Posterior vena cava (tissue), 2 donors: ENCODE measurements at places on chromosomes 7 and 10. TPM values are rescaled to one million over a fixed set of nuclear protein-coding genes. Genes with fewer than 3 reads are reported as not detected.
A peak's percentile ranks its signal among the peaks of the same experiment; 100 is the strongest.

DNA sequence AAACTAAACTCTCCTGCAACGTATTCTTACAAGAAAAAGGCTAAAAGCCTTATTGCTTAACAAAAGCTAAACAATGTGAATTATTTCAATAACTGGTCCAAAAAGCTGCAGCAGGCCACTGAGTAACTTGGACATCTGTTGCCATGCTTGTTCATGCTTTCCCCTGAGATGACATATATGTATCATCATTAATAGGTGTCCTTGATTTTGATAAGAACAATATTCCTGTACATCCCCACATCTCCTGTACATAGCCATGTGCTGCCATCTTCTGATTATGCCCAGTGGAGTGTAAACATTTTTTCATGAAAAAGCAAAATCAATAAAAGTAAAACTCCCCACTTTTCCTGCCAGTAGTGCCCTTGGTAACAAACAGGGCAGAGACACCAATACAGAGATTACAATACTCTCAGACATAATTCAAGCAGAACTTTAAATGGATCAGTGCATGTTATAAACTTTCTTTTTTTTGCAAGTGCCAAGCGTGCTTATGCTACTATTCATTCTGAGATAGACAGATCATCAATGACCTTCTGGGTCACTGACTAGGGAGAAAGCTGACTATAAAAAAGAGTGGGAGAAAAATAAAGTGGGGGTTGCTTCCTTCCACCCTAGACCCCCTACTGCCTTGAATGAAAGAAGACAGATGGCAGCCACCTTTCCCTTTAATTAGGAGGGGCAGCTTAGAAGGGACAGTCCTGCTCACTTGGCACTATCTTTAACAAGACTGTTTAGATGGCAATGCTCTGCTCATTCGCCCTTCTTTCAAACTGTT is 205.5 kb upstream of the KLF14 start:
- DNase-seq = no peak

DNA sequence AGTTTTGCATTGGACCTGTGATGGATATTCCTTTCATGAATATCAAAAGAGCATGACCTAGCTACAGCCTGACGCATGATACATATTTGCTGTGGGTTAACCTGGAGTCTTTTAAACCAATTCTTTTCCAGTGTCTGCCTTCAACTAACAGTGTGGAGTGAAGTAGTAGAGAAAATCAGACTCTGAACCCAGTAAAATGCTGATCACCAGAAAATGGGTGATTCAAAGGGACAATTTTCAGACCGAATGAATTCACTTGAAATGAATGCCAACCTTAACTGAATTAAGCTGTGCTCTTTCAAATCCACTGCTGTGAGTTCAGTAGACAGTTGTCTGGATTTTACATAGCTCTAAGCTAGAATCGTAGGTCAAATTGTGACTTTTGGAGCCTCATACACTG is 123.0 kb downstream of the CDK14 start:
- no peak for DNase-seq

- no peak for DNase-seq
Measured at GRCh38 chr10:96803288-96803664, 28.8 kb upstream of the LCOR start.

DNA sequence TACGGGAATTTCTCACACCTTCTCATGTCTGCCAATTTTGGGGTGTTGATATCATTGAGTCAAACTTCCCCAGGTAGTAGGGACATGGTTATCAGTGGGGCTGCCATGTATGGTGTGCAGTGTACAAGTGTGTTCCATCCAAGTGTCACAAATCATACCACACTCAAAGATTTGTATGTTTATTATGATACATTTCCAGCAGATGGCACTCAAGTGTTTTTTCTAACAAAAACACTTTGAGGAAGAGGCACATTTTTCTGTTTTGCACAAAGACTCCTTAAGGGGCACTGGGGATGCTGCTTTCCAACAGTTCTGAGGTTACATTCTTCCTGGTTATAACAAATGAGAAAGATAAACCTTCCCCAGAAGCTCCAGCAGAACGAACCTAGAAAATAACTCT is 414.5 kb downstream of the REEP3 start:
- no peak for DNase-seq

- DNase-seq = no peak
Measured at GRCh38 chr7:129643550-129644170, 32.1 kb downstream of the NRF1 start.

GRCh38 chr10:110279407-110279986 is 25.2 kb downstream of the SMNDC1 start:
- no peak for DNase-seq

DNA sequence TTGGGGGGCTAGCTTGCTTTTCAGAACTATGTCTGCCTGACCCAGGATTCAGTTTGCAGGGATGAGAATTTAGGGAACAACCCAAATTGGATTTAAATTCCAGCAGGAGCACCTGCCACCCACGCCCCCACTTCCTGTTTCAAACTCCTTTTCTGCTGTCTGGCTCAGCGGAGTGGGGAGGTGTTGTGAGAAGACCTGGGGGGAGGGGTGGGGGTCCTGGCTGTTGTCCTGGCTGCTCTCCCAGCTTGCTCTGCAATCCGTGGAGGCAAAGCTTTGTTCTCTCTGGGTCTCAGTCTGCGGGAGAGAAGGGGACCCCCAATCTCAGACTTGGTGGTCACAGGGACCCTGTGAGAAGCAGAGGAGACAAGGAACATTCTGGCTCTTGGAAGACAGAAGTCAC is 799 bp downstream of the KCNK18 start:
- DNase-seq = peak; percentile 58

DNA sequence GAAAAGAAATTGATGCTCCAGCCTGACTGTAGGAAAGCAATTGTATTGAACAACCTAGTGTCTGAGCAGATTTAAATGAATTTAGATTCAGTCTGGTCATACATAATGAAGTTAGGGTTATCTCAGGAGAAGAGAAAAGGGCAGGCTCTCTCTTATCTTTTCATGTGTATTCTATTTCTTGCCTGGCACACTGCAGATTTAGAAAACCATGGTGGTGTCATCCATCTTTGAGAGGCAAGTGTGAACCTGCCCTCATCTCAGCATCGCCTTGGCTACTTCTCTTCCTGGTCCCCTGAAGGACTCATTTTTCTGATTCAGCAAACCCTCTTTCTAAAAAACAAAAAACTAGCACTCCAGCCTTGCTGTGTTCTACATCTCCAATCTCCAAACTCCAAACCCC is 137.7 kb downstream of the LRRC4 start:
- DNase-seq = no peak

DNA sequence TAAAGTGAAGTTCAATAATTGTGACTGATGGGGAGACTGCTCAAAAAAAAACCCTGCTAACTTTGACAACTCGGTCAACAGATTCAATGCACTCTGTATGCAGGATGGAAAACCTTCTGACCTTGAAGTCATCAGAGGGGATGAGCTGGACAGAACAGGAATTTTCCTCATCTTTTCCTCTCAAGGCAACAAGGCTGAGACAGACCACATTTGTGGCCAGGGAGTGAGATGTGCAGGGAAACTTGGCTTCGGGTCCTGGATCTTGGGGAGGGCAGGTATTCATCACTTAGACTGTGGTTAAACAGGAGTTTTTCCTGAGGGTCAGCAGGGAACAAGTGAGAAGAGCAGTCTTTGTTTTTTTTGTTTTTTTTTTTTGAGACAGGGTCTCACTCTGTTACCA is 100.6 kb downstream of the BAMBI start:
- DNase-seq = no peak

- peak; percentile 71 for DNase-seq
Measured at GRCh38 chr10:43261578-43262396, 5.1 kb downstream of the RASGEF1A start.

DNA sequence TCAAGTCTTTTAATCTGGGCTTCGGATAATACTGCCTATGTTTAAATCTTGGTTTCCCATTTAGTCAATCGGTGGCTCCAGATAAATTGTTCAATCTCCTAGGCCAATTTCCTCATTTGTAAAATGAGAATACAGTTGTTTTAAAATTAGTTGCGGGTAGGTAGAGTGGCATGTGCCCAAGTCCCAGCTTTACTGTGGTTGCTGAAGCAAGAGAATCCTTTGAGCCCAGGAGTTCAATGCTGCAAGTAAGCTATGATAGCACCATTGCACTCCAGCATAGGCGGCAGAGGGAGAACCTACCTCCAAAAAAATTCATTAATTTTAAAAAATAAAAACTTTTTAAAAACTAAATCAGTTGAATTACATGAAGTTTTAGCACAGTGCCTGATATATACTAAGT is 7.3 kb downstream of the RNF216 start:
- DNase-seq = no peak

DNA sequence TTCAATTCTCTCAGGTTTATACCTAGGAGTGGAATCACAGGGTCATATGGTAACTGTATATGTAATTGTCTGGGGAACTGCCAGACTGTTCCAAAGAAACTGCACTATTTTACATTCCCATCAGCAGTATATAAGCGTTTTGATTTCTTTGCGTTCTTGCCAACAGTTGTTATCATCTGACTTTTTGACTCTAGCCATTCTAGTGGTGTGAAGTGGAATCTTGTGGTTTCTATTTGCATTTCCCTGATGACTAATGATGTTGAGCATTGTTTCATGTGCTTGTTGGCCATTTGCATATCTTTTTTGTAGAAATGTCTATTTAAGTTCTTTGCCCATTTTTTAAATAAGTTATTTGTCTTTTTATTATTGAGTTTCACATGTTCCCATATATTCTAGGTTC is 44.3 kb upstream of the ZC3HAV1 start:
- DNase-seq = no peak

DNA sequence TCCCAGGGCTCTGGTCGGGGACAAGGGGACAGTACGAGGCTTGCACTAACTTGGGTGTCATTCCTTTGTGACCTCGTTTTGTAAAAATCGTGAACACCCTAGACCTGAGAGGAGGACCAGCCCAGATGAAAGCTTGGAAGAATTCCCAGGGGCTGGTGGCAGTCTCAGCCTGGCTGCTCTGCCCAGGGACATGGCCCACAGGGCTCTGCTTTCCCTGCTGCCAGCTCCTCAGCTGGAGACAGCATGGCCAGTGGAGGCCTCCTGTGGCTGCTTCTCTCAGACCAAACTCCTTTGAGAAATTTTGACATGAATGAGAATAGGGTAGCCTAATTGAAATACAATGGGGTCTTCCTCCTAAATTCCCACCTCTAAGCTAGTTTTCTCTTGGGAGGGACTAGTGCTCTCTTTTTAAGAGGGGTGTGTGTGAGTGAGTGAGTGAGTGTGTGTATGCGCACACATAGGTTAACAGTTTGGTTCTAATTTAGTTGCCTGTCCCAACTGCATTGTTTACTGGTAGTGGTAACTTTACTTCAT is 140.3 kb upstream of the EFCAB10 start:
- DNase-seq = no peak

DNA sequence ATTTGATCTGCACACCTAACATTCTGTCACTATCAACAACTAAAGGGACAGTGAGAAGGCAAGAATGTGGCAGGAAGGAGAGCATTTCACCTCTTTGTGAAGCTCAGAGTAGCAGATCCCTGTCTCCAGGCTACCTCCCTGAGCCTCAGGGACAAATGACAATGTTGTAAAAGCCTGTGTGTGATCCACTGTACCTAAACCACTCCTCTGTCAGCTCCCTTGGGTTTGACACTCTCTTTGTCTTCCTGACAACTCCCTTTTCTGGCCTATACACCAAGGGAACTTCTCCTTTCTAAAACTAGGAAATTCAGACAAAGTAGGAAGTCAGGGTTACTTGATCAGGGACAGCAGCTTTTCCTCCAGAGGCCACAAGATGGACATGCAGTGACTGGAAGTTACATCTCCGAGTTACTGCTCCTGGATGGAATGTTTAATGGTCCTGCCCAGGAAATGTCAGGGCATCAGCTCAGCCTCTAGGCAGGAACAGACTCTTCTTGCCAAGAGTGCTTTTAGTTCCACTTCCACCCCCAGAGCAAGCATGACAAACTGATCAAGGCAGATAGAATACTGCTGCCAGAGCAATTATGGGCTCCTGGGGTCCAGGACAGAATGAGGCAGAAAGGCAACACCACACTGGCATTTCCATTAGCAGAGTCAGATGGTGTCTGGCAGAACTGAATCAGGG is 1014.5 kb upstream of the LRRTM3 start:
- no peak for DNase-seq

DNA sequence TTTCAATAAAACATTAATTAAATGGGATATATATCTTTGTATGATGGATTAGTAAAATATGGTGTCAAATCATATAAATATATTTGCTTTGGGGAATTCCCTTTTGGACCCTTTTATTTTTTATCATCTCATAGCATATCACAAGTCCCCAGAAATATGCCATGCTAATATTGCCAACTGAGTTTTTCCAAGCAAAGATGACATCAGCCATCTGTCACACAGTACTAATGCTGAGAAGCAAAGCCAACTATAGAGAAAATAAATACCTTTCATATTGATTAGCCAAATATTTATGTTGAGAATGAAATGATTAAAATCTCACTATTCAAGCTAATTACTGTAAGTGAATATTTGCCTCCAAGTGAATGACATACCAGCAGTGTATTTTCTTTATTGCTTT is 575.3 kb downstream of the ETV1 start:
- DNase-seq = no peak

DNA sequence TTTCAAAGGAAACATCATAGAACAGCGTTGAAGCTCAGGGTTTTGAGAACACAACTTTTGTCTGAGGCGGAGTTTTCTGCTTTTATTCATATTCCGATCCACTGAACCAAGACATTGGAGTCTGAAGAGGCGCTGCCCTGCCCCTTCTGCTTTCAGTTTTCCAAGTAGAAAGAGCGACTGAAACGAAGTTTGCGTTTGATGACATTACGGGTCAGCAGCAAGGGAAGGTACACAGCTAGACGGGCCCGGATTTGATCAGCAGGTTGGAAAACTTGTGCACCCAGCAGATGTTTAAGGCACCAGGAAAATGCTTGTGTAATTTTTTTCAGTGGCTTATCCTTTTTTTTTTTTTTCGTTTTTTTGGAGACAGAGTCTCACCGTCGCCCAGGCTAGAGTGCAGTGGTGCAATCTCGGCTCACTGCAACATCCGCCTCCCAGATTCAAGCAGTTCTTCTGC is 720 bp downstream of the SUN1 start:
- peak; percentile 25 for DNase-seq

GRCh38 chr7:101602484-101603241 is 26.4 kb downstream of the MYL10 start:
- peak; percentile 94 for DNase-seq

DNA sequence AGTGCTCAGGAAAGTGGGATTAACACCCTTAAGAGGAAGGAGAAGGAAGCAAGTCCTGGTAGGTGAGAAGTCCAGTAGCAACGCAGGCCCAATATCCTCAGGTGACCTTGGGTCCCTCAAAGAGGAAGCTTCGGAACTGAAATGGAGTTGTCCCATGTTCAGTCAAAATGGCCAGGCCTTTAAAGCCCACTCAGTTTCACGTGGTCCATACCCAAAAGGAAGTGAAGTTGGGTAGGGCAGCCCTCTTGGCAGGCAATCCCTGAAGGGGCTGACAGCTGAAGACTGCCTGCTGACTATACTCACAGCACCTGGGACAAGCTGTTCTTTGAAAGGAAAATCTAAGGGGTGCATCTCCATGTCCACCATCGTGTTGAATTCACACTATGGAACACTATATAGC is 3.0 kb downstream of the GSAP start:
- DNase-seq = no peak

SPDYE5 gene
- not detected for total RNA-seq

SKIDA1 gene
- total RNA-seq = 0.33 TPM

SEMA4G gene
- total RNA-seq = 1.6 TPM

FAM221A gene
- total RNA-seq = 3.7 TPM

SPDYE16 gene
- total RNA-seq = 0.28 TPM

CDHR1 gene
- 0.14 TPM for total RNA-seq
